ENCODE measurements at places on chromosomes 12 and 14.

- no peak for DNase-seq
These were observed 78.5 kb downstream of the PTPN21 start for GRCh38 chr14:88476214-88476774.

DNA sequence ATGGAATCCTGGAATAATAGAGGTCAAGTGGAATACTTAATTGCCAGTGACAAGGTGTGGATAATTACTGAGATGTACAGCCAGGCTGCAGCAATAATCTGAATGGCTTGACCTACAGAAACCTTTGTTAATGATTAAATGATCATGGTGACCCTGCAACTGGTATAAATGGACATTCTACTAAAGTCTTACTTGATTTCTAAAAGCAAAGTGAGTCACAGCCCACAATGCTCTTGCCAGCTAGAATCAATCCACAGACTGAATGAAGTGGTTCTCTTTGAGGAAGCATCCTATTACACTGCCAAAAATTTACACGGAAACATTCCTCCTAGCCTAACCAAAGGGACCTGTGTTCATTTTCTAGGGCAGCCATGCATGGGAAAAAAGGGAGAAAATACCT, 518.5 kb downstream of the SOX5 start:
- DNase-seq: no peak

DNA sequence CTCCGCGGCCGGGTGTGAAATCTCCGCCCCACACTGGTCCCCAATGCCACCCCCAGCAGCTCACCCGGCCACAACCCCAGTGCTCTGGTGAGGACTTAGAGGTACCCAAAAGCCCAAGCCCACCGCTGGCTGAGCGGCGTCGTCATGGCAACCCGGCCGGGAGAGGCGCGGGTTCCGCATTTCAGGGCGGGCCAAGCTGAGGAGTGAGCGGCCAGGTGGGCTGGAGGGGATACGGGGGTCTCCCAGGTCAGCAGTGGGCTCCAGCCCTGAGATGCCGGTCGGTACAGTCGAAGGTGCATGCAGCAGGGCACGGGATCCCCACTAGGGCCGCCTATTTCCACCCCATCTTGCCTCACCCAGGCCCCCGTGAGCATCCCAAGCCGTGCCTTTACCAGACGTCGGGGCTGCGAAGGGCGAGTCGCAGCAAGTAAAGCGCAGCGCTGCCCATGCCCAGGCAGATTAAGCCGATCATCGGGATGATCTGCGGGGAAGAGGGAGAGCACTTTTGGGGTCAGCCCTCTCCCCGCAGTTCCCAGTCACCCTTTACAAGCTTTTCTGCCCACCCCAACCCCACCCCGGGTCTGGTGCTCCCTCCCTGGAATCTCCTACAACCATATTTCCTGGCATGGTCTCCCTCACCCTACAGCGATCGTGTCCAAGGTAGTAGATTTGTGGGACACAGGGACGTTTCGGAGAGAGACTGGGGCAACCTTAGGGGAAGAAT, 6.9 kb downstream of the SHMT2 start:
- no peak for DNase-seq

DNA sequence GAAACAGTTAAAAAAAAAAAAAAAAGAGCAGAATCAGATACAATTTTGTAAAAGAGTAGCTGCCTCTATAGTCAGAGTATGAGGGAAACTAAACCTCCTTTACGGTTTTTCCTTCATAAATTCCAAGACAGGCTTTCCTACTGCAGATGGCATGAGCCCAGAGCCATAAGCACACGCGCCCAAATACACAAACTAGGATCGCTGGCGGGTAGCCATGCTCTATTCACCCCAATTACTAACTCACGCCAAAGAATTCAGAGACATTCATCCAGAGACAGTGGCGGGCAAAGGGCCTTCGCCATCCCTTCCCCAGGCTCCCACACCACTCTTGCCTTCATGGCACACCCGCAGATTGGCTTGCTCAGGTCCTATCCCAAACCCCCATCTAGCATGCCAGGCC, 48.2 kb downstream of the MOK start:
- DNase-seq: no peak

GRCh38 chr12:92136026-92136730, 9.5 kb downstream of the BTG1 start:
- DNase-seq: no peak

- DNase-seq: no peak
These were observed 154.3 kb upstream of the CCND2 start for GRCh38 chr12:4119157-4119761.

GRCh38 chr12:121288158-121288845, 8.2 kb downstream of the CAMKK2 start:
- DNase-seq: no peak

- no peak for DNase-seq
These were observed 7.7 kb downstream of the GPR33 start for GRCh38 chr14:31480156-31480555.

DNA sequence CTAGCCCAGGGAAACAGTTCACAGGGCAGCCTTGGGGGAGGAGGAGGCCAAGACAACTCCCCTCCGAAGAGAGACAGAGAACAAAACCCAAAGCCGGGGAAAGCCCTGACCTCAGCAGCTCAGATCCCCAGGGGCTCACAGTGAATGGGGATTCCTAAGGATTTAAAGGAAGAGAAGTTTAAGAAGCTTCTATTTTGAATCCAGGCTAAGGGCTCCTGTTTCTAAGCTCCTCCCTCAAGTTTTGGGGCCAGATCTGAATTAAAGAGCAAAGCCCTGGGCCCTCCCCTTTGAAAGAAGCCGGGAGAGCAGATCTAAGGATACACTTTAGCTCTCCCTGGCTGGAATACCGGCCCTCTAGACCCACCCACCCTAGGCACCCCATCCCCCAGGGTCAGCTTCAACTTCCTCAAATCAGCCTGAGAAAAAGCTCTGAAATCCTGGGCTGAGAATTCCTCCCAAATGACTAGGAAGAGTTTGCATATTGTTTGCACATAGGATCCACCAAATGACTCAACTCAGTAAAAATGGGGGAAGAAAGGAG, 3.9 kb downstream of the KDM2B start:
- no peak for DNase-seq

DNA sequence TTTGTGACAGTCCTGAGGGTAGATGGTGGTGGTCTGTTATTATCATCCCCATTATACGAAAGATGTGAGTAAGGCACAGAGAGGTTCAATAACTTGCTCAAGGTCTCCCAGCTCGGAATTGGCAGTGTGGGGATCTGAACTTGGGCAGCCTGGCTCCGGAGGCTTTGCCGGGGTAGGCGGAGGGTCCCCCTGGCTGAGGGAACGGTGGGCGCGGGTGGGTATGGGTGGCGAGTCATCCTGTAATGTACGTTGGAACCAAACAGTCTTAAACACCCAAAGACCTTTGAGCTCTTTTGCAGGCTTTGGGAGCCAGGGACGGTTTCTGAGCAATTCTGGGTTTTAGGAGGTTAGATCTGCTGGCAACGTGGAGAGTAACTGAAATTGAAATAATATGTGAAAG, 16.5 kb downstream of the SLC24A4 start:
- no peak for DNase-seq

DNA sequence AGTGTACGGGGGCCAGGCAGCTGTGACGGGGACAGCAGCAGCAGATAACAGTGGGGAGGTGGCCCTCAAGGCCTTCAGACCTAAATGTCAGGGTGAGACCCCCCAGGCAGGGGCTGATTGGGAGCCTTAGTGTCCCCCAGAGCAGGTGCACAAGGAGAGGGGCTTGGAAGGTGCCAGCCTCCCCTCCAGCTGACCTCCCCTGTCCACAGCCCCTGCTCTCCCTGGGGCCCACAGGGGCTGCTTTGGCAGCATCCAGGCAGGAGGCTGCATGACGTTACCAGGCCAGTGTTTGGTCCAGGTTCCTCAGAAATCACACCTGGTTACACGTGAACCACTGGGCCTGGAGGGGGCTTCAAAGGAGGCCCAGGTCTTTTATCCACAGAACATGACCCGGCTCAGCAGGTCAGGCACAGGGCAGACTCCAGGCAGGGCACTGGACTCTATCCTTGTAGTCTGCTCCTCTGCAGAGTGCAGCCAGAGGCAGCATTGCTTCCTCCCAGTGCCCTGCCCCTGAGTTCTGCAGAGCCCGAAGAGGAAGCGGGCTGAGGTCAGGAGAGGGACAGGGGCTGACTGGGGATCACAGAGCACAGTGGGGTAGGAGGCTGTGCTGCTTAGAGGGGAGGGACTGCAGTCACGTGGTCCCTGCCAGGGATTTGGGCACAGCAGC, 2.6 kb upstream of the TRMT61A start:
- DNase-seq: no peak

GRCh38 chr14:65019944-65020566, 33.4 kb downstream of the FNTB start:
- DNase-seq: no peak

DNA sequence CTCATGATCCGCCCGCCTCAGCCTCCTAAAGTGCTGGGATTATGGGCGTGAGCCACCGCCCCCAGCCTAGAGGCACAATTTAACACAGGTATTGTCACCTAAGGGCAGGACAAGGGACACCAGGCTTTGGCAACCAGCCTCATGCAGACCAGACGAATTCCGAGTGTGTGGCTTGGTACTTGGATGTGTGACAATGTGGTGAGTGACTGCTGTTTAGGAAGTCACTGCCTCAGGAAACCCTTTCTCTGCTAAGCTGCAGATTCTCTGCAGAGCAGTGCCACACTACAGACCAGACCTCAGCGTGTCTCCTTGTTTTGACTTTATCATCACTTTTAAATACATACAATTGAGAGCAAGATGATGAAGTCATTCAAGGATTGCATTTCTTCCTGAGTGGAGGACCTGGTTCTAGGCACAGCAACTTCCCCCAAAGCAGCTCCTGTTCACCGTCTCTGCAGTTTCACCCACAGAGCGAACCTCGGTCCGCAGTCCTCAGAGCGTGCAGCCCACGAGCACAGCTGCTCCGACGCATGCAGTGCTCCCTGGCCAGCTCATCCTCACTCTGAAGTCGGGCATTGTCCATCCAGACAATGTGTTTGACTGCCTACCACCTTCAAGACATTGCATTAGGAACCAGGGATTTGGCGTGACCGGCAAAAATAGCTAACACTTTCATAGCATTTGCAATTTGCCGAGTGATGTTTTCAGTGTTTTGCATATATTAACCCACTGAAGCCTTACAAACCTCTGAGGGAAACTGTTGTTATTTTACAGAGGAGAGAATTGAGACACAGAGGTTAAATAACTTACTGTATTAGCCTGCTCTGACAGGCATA, 235.2 kb downstream of the CHST11 start:
- no peak for DNase-seq

DNA sequence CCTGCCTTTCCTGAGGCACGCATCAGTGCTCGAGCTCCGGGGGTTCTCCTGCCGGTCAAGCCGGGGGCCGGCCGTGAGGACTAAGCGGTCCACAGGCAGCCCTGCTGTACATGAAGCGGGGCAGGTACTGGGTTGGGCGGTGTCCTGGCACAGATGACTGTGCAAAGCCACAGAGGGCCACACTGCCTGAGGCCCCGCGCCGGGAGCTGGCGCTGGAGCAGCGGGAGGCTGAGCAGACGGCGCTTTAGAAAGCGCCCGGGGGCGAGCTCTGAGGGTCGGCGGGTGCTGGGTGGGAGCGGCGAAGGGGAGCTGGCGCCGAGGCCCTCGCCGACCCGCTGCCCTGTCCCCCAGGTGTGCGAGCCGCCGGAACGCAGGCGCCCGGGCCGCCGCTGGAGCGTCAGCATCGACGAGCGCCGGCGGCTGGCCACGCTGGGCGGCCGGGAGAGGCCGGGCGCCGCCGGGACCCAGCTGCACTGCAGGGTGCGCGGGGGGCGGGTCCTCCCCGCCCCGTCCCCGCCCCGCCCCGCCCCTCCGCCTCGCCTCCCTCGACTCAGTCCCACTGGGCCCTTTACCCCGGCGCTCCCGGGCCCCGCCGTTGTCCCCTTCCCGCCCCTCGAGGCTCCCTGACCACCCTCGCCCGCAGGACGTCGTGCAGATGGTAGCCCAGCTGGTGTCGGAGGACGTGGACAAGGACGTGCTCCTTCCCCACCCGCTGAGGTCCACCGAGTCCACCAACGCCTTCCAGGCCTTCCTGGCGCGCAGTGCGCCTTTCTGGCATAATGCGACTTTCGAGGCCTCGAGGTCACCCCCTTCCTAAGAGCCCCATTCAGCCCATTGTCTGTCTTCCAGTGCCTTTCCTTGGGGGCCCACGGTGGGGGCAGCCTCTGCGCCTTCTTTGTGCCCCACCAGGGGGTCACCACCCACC, 8.3 kb upstream of the MTA1 start:
- DNase-seq: no peak

DNA sequence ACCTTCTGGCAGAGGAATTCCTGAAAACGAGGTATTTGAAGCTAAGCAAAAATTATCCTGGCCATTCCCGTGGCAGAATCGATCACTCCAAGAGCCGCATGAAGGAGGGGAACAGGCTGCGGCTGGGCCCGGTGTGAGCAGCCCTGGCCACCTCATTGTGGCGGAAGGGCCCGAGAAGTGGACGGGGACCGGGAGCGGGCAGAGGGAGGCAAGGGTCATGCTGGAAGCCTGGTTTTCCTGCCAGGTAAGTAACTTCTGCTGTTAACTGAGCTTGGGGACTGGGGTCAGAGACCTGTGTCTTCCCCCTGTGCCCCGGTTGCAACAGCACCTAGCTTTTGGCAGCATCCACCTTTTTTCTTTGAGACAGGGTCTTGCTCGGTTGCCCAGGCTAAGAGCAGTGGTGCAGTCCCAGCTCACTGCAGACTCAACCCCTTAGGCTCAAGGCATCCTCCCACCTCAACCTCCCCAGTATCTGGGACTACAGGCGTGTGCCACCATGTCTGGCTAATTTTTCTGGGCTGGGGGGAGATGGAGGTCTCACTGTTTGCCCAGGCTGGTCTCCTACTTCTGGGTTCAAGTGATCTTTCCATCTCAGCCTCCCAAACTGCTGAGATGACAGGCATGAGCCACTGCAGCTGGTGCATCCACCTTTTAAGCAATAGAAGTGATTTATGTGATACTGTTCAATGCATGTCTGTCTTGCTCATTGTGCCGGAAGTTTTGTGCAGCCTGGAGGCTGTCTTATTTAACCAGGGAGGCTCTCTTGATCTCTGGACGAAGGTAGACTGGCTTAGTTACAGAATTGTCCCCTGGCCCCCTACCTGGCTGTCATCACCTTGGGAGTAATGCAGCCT, 174.0 kb upstream of the MYL2 start:
- no peak for DNase-seq

DNA sequence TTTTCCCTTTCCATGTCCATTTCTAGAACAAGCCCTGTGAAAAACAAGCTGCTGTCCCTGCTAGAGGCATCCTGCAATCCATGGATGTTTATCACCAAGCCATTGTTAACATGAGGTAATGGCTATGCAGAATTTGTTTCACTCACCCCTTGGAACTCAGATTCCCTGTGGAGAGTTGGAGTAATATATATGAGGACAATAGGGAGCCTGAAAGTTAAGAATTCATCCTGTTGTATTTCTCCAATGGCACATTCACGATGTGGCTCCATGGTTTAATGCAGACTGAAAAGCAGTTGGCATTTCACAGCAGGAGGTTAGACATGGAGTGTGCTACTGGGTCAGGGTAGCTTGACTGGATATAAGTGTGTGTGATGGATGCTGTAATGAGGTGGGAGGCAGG, 32.4 kb downstream of the GPR65 start:
- no peak for DNase-seq

Data from activated CD4-positive, alpha-beta T cell treated with anti-CD3 and anti-CD28 coated beads for 24 hours (primary cell).